ENCODE measurements at places on chromosomes 7 and 10.

DNA sequence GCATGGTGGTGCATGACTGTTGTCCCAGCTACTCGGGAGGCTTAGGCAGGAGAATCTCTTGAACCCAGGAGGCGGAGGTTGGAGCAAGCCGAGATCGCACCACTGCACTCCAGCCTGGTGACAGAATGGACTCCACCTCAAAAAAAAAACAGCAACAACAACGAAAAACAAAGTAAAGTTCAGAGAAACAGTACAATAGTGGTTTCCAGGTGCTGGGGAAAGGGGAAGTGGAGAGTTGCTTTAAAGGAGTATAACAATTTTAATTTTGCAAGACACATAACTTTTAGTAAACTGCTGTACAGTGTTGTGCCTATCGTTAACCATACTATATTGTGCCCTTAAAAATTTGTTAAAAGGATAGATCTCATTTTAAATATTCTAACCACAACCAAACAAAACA lies 662.7 kb upstream of the POT1 start:
- DNase-seq: no peak

DNA sequence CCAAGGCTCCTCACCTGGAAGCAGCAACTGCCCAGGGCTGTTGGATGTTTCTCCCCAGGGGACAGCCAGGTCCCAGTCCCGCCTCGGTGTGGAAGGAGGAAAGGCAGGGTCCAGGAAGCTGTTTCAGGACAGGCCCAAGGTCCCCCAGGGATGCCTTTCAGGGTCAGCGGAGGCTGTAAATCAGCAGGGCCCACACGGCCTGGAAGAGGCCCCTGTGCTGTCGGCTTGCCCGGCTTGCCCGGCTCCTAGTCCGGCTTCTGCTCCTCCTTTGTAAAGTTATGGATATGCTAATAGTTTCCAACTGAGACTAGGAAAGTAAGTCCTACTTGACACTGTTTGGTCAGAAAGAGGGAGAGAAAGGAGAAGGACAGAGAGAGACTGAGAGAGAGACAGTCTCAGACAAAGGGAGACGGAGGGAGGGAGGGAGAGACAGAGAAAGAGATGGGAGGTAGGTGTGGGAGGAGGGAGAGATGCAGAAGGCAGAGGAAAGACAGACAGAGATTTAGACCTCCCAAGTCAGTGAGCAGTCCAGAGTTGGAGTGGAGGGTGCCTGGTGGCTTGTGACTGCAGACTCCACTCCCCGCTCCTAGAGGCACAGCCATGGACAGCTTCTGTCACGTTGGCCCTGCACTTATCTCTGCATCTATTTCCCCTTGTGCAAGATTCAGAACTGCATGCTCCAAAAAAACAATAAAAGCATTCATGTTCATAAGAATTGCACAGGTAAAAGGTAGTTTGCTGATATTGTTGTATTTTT lies 10.5 kb downstream of the IKZF1 start:
- no peak for DNase-seq

GRCh38 chr7:4784799-4785198 lies 9.4 kb downstream of the AP5Z1 start:
- DNase-seq: no peak

DNA sequence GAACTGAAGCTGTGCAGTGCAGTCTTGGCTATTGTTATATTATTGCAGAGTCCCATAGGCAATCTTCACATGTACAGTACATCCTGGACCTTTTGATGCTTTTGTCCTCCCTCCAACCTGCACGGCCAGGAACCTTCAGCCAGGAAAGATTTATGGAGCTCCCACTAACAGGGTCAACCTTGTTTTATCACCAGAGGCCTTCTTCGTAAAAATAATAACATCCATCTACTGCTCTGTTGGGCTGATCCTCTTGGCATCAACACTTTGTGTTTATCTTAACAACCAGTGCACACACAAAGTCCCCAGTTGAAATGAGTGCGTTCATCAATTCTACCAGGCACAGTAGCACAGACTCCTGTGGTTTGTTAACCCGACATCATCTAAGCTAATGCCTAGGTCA lies 72.4 kb downstream of the AGMO start:
- no peak for DNase-seq

DNA sequence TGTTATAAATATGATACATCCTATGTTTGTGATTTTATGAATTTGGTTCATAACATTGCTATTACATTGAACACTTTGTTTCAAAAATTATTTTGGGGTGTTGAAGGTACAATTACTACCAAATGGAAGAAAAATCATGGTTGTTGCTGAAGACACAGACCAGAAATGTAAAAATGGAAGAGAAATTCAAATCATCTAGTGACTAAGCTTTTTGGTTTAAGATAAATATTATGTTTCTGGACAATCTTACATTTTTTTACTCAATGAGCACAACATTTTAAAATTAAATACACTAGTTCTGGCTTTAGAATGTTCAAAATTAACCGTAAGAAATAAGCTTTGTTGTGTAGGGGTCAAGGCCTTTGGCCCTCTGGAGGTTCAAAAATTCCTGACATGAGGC lies 82.7 kb downstream of the GNAT3 start:
- DNase-seq: no peak

DNA sequence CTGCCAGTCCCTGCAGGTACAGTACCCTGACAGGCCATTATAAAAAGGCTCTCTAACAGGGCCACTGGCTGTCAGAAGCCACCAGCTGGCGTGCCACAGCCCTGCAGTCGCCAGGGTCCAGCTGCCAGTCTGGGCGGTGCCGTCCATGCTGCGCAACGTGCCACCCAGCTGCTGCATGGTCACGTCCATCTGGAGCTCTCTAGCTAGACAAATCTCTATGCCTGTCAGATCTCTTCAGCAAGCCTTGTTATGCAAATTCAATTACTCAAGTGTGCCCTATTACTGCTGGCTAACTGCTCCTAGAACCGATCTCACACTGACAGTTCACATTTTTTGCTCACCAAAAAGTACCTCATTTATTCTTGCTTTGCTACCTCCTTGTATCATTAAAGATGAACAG lies 75.9 kb downstream of the HIBADH start:
- no peak for DNase-seq

GRCh38 chr10:30404540-30404939 lies 29.4 kb upstream of the MAP3K8 start:
- DNase-seq: no peak

- no peak for DNase-seq
Observed at GRCh38 chr7:23357190-23358093, 58.3 kb downstream of the MALSU1 start.

GRCh38 chr10:103839872-103840739 lies 15.3 kb downstream of the SH3PXD2A start:
- DNase-seq: no peak

DNA sequence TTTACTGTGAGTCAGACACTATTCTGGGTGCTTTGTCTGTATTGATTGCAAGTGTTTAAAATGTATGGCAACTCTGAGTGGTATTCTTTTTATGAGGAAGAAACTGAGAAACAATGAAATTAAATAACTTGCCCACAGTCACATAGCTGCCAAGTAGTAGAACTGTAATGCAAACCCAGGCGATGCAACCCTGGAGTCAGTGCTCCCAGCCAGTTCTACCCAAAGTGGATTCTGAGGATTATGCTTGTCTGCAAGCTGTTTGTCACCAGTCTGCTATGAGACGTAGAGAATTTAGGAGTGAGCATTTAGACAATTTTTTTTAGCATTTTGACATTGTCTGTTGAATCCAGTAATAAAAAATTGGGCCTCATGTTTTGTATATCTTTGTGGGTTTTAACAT lies 306.0 kb upstream of the LRGUK start:
- DNase-seq: no peak

DNA sequence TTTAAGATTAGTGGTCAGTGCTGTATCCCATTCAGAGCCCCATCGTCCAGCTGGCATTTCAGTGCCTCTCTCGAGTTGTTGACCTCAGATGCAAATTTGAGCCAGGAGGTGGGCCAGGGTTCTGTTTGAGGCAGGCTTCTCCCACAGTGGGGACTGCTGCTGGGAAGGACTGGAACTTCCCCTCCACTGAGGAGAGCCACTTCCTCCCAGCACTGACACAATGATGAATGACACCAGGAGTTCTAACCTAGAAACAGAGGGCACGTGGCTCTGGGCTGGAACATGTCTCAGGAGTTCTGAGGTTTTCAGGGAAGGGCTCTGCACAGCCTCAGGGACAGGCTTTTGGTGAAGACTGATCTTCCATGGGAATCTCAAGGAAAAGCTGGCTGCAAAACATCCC lies 18.3 kb upstream of the BTBD16 start:
- DNase-seq: no peak
